ENCODE measurements at places on chromosomes 4 and X.

DNA sequence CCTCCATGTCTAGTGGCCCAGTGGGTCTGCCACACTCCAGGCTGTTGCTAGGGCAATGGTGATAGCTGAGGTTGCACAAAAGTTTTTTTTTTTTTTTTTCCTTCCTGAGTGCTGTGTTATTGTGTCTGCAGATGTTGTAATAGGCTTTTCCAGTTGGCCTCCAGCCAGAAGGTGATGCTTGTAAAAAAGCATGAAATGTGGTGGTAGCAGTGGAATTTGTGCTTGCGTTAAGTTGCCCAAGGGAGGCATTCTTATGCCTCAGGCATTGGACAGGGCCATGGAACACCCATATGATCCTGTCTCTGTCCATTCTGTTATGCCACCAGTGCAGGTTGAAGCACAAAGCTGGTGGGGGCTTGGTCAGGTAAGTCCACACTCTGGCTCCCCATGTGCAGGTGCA, 660.5 kb upstream of the SPANXN1 start:
- no peak for DNase-seq

GRCh38 chrX:150234126-150234525, 129.0 kb upstream of the MAMLD1 start:
- DNase-seq, result no peak

DNA sequence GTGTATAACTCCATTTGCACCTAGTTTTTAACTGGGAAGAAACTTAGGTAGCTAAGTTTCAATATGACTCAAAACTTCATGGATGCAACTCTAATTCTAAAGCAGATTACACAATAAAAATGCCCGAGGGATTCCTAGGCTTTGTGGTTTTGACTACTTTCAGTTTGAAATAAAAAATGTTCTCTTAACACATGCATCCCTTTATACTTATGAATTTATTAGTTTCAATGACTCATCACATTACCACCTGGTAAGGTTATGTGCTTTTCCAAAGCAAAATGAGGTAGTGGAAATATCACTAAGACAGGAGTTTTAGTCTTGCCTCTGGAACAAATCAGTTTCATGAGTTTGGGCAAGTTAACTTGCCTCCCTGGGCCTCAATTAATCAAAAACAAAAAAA, 125.5 kb downstream of the OPHN1 start:
- DNase-seq, result peak; percentile 83

DNA sequence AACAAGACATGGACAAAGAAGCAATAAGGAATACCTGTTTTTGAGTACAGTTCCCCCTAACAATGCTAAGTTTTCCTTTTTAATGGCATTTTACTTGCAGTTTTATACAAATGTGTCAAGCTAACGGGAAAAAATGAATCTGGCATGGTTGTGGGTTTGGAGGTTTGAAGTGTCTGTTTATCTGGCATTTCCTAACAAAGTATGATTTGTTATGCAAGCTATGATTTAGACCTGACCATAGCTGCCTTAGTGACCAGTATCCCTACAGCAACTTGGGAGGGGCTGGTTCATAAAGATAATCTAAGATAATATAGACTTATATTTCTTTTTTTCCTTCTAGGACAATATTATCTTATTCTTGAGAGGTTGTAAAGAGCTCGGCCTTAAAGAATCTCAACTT, 60.6 kb downstream of the LIMCH1 start:
- peak; percentile 4 for DNase-seq

GRCh38 chr4:16439768-16440167, 213.5 kb upstream of the TAPT1 start:
- no peak for DNase-seq

DNA sequence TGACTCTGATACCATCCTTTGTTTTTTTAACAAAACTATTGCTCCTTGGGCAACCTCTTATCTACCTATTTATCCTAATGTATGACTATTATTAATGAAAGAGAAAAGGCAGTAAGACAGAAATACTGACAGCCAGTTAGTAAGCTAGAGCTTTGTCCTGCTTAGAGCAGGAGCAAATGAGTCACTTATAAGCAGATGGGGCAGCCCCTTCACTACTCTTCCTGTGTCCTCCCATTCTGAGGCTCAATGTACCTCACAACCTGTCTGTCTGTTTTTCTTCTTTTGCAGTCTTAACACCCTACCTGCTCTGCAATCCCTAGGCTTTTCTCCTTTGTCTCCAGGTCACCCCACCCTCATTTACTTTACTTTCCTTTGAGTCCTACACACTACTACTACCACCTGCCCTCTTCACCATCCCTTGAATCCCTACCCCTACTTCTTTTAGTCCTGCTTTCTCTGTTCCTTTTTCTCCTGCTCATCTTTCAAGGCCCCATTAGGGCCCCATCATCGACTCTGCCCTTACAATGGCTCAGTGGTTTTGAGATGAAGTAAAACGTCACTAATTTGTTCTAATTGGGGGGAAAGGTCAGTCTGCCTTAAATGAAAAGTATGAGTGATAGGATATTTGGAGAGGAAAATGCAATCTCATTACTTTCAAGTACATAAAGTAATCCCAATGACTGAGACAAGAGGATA, 294.3 kb downstream of the GUCY2F start:
- DNase-seq, result no peak

GRCh38 chr4:31234494-31234893, 514.3 kb downstream of the PCDH7 start:
- DNase-seq, result no peak

DNA sequence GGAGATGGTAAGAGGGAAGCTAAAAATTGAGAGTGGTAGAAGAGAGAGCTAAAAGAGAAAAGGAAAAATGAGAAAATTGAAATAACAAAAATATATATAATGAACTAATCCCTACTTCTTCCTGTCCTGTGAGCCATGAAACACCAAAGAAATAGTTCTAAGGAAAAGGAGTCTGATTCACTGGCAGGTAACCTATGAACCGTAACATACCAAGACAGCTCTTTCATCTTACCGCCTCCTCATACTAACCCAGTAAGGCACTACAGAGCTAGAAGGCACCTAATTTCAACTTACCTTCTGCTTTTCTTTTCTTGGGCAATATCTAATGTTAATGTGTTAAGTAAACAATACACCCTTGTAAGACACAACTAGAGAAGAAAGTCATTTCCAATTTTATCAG, 297.7 kb upstream of the DIAPH2 start:
- DNase-seq, result no peak

DNA sequence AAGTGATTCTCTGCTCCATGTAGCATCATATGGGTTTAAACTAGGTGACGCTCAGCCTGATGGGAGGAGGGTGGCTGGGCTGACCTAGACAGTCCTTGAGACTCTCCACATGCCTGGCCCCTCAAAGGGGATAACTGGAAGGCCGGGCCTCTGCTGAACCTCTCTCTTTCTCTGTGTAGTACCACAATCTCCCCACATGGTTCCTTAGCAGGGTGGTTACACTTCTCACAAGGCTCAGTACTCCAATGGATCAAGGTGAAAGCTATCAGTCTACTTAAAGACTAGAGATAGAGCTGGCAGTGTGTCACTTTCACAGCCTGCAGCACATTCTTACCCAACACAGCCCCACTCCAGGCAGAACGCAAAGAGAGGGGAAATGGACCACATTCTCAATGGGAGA, 80.4 kb downstream of the LDB2 start:
- DNase-seq, result no peak

- no peak for DNase-seq
Observed at GRCh38 chr4:26873391-26874026, 12.9 kb downstream of the STIM2 start.

GRCh38 chr4:165785337-165785736, 87.7 kb upstream of the TLL1 start:
- DNase-seq, result no peak

DNA sequence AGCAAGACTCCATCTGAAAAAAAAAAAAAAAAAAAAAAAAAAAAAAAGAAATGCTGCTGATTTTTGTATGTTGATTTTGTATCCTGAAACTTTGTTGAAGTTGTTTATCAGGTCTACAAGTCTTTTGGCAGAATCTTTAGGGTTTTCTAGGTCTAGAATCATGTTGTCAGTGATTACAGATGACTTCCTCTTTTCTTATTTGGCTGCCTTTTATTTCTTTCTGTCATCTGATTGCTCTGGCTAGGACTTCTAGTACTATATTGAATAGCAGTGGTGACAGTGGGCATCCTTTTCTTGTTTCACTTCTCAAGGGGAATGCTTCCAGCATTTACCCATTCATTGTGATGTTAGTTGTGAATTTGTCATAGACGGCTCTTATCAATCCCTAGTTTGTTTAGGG, 334.4 kb downstream of the SPRY1 start:
- no peak for DNase-seq

DNA sequence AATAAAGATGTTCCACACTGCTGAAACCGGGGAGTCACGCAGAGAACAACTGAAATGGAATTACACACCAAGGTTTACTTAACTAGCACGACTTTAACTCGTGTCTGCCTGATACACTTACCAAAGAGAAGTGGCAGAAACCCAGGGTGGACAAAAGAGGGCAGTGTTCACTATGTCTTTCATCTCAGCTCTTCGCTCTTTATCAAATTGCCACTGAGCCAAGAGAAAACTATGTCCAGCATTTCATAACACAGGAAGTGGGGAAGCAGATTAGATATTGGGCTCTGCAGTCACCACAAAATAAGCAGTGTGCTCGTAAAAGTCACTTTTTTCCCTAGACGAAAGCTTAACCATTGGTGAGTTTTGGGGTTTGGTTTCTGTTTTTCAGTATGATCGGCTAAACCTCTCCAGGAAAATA, 155.7 kb downstream of the CHIC2 start:
- peak; percentile 93 for DNase-seq

DNA sequence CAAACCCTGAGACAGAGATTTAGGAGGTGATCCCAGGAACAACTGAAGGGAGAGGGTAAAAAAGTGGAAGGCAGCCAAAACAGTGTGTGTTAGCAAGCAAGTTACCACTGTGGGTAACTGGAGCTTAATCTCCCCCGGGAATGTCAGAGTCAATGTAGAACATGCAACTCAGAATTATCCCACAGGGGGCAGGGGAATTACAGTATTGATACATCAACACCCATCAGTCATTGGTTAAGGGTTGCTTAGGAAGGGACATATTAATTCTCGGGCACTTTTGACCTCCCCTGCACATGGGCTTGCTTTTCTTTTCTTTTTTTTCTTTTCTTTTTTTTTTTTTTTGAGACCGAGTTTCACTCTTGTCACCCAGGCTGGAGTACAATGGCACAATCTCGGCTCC, 29.3 kb downstream of the CXorf58 start:
- DNase-seq, result no peak

- DNase-seq, result no peak
Observed at GRCh38 chr4:67151376-67152343, 393.6 kb downstream of the CENPC start.

DNA sequence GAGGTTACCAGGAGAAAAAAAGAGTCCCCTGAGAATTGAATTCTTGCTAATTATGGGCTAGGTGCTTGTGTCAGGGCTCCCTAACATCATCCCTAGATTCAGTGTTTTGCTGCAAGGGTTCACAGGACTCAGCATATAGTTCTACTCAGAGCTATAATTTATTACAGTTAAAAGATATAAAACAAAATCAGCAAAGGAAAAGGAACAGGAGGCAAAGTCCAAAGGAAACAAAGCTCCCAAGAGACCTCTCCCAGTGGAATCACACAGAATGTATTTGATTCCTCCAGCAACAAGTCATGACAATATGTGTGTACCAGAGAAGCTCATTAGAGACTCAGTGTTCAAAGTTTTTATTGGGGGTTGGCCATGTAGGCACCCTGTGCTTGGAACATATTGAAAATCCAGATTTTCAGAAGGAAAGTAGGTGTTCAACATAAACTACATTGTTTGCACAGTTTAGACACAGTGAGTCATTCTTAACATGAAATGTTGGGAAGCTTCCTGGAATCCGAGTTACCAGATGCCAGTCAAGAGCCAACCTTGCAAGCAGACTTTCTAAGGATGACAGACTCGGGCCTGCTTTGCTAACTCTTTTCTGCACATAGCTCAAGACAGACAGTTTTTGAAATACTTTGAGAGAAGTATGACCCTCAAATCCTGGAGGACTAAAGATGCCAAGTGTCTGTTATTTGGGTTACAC, 311.3 kb upstream of the EMCN start:
- DNase-seq, result no peak

DNA sequence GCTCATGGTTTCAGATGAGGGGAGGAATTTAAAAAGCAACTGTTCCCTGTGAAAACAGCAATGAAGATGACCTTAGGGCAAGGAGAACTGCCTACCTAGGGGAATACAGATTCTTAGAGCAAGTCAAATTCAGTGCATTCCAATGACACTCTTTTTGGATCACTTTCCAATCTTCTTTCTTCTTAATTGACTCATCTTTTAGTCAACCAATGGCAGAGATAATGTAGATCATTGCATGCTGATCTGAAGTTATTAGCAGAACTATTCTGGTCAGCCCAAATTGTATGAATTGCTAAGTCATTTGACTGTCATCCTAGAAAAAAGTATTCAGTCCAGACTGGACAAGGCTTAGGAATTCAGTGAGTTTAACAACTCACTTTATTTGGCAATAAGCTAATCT, 12.6 kb upstream of the NR3C2 start:
- DNase-seq, result no peak

DNA sequence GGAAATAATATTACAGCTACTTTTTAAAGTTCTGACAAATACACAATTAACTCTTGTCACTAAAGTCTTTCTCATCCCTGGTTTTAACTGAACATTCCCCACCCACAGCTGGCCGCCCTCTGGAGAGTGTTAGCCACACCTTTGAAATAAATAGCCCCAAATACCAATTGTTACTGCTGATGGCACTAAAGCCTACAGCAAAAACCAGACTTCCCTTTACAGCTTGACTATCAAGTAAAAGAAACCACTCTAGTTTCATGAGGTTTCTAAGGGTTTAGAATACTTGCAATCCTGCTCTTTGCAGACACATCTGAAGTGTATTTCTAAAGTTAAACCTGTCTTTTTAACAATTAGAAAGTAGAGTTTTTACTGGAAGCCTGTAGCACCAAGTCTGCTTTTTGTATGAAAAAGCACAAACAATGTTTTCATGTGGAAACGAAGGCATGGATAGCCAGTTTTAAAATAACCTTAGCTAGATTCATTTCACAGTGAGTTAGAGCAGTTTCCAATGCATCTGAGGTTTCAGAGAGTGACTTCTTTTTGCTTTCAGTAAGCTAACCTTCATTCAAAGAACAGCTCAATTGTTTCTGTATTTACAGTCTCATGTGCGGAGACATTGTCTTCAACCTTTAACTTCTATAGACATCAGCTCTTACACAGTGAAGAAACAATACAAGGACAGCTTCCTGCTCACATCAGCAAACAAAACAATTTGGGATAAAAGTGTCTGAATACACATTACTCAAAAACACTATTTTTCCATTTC, 164.8 kb upstream of the VEGFC start:
- no peak for DNase-seq

DNA sequence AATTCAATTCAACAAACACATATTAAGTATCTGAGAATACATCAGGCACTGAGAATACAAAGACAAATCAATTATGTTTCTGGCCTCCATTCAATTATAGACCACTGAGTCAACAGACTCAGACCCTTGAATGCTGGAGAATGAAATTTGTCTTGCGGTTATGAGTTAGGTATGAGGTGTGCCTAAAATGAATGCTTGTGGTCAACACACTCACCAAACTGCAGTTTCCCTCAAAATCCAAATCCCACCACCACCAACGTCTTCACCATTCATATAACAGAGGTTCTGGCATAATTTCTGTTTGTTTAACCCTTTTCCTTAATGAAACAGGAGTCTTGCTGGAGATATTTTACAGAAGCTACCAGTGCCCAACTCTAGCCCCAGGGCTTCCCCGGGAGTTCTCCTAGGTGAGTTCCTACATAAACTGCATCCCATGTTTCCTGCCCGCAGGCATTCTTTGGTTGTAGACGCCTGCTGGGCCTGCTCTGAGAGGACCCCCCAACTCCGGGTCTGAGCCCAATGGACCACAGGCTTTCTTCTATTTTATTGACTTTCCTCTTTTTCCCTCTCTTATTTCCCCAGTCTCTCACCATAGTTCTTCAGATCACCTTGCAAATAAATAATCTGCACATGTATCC, 119.2 kb downstream of the DDX53 start:
- DNase-seq, result no peak
